ENCODE measurements at places on chromosomes 5 and 9. TPM values are rescaled to one million over a fixed set of nuclear protein-coding genes. Genes with fewer than 3 reads are reported as not detected.

C9 gene
- total RNA-seq = not detected

LRRC8A gene
- 23.7 TPM for total RNA-seq

CPLANE1 gene
- 7.9 TPM for total RNA-seq

KCNIP1 gene
- not detected for total RNA-seq

N4BP3 gene
- total RNA-seq = 1.5 TPM

PRR16 gene
- 4.7 TPM for total RNA-seq

IFNA17 gene
- not detected for total RNA-seq

PTPRD gene
- total RNA-seq = 12.1 TPM

TMEM232 gene
- 2.1 TPM for total RNA-seq

LTC4S gene
- 16.1 TPM for total RNA-seq

PLK2 gene
- 130 TPM for total RNA-seq

TRAPPC13 gene
- total RNA-seq = 18.1 TPM

GFM2 gene
- 27.8 TPM for total RNA-seq

SNAPC3 gene
- 22.6 TPM for total RNA-seq

OR1N1 gene
- not detected for total RNA-seq

MARCOL gene
- total RNA-seq = not detected

C9orf152 gene
- not detected for total RNA-seq

PRSS3 gene
- total RNA-seq = not detected

COL23A1 gene
- 5.5 TPM for total RNA-seq

GBGT1 gene
- total RNA-seq = 12.8 TPM

SCGB3A2 gene
- not detected for total RNA-seq

OR1J2 gene
- not detected for total RNA-seq

APBA1 gene
- 8.4 TPM for total RNA-seq

TAF11L10 gene
- total RNA-seq = not detected

PRUNE2 gene
- total RNA-seq = 33.1 TPM

PCDHB4 gene
- 1.6 TPM for total RNA-seq

PLEKHG4B gene
- 0.03 TPM for total RNA-seq

RNF224 gene
- total RNA-seq = not detected

PCDHGC5 gene
- total RNA-seq = 1.7 TPM

FRMD3 gene
- 40.0 TPM for total RNA-seq

NIPAL4 gene
- total RNA-seq = 1.8 TPM

FOXI1 gene
- total RNA-seq = not detected

NMRK1 gene
- total RNA-seq = 21.4 TPM

PKD2L2 gene
- 0.24 TPM for total RNA-seq

CDKN2B-AS1 gene
- total RNA-seq = not detected

SLC46A2 gene
- not detected for total RNA-seq

CXCL14 gene
- 11.2 TPM for total RNA-seq

CTSV gene
- 0.21 TPM for total RNA-seq

LMAN2 gene
- total RNA-seq = 76.4 TPM

POLR3G gene
- 1.2 TPM for total RNA-seq

AGXT2 gene
- total RNA-seq = not detected
